ENCODE measurements at places on chromosomes 4 and X. TPM values are rescaled to one million over a fixed set of nuclear protein-coding genes. Genes with fewer than 3 reads are reported as not detected.

Gene DSPP
- not detected for total RNA-seq

DNA sequence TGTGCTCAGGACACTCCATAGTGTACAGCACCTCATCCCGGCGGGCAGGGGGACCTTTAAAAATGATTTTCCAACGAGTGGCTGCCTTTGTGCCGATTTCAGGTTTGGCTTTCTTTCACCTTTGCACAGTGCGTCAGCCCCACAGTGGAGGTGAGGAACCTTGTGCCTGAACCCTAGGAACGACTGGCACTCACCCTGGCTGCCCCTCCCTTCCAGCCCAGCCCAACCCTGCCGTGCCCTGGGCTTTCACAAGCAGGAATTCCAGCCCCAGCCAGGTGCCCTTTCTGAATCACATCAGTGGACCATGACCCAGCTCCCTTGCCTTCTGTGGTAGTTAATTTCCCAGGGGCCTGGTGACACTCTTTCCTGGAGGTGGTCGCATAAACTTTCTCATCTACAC, 1.3 kb downstream of the TMEM164 start:
- no peak for ATAC-seq

DNA sequence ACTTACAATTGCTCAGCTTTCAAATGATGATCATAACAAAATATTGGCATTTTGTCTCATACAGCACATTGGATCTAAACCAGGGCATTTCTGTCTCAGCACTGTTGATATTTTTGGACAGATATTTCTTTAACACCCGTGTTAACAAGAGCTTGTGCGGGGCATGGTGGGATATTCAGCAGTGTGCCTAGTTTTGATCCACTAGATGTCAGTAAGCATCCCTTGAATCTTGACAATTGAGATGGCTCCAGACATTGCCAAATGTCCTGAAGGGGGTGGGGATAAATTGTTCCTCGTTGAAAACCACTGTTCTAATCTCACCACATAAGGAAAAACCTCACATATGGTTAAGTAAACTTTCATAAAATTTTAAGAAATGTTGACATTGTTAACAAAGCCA, 806.3 kb downstream of the STIM2 start:
- ATAC-seq = no peak

DNA sequence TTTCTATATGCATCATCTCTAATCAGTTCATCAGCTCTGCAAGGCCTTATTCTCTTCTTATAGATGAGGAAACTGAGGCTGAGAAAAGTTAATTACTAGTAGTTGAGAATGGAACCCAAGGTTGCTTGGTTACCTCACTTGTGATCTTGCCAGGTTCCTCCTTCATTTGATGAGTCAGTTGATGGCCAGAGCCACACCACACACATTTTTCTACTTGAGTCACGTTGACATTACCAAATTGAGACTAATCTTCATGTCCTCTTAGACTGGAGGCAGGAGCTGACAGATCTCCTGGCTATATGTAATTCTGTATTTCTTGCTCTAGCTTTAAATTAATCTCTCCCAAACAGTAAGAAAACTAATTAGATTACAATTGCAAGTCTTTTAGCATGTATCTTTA, 428.4 kb downstream of the AFF2 start:
- no peak for ATAC-seq

DNA sequence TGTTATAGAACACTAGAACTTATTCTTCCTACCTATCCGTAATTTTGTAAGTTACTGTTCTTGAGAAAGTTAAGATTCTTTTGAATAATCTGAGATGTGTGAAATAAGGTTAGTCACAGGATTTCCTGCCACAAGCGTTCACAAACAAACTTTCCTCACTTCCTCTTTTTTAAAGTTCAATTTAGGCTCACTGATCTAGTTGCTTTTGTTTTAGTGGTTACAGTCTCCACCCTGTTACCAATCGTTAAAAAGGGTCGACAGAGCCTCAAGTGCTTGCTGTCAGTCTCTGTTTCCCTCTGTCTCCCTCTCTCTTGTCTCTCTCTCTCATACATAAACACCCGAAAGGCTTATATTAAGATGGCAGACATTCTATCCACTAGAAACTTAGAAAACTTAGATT, 35.9 kb upstream of the STK26 start:
- no peak for ATAC-seq

GRCh38 chr4:23873717-23874535, 15.9 kb downstream of the PPARGC1A start:
- no peak for ATAC-seq

Gene RNF212
- total RNA-seq = 3.2 TPM

Gene RAB9A
- total RNA-seq = 31.9 TPM

DNA sequence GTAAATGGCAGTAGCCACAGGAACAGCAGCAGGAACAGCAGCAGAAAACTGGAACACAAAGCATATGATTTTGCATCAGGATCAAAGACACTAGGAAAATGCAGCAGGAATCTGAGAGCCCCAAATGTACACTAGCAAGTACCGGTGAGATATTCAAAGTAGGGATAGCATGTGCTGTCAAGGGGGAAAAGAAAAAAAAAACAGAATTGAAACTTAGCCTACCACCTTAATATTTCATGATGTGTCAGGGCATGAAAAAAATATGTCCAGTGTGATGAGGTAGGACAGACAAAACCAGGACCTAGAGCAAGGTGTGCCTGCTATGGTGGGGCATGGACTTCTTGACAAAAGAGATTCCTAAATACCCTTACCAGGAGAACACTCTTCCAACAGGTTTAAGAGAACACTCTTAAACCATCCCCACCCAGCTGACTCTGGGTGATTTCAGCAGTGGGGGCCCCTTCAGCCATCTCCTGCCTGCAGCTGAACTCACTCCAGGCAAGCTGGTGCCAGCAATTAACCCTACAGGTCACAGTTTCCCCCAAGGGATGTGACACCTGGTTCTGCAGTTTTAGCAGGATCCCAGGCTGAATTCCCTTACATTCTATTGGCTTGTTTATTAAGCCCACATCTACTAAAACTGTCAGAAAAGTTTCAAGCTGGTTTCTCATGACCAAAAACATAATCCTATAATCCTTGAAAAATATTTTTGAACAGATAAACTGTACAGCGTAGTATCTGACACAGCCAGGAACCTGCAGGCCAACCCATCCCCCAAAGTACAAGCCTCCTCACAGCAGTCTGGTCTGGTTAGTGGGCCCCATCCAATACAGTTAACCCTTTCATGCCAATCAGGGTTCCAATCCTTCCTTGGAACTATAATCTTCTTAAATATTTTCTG, 62.9 kb upstream of the FMR1 start:
- ATAC-seq = no peak

GRCh38 chr4:21046141-21046540, 345.9 kb downstream of the PACRGL start:
- ATAC-seq = no peak

DNA sequence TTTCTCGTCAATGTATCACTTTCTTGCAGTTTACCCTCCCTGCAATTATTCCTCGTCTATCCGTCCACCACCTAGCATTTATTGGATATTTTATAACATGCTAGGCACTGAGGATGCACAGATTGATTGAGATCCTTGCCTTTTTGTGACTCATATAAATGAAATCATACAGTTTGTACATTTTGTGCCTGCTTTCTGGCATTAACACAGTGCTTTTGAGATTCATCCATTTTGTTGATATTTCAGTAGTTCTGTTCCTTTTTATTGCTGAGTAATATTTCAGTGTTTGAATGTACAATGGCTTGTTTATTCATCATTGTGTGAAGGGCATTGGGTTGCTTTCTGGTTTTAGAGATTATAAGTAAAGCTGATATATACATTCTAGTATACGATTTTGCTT, 841 bp downstream of the TBC1D19 start:
- ATAC-seq = no peak

- no peak for ATAC-seq
Observed at GRCh38 chr4:103150677-103151076, 47.5 kb downstream of the CENPE start.

Gene TMEM271
- 0.35 TPM for total RNA-seq

Gene FATE1
- not detected for total RNA-seq

Gene ESX1
- not detected for total RNA-seq

DNA sequence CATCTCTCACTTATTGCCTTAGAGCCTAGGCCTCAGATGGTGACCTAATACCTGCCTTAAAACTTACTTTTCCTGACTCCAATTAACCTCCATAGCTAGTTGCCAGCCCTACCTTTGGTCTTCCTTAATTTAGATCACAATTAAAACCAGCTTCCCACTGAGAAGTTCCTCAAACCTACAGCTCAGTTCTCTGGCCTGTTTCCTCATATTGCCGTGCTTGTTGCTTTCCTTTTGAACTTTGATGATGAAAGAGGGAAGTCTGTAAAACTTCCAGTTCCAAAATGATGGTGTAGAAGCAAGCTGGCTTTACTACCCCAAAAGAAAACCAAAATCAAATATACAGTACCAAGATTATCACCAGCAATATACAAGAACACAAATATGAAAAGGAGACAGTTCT, 28.9 kb upstream of the CAMK2D start:
- no peak for ATAC-seq

- ATAC-seq = no peak
Observed at GRCh38 chr4:155079871-155080270, 128.6 kb upstream of the NPY2R start.

Gene PDCL2
- total RNA-seq = not detected

Gene H2BW2
- not detected for total RNA-seq

DNA sequence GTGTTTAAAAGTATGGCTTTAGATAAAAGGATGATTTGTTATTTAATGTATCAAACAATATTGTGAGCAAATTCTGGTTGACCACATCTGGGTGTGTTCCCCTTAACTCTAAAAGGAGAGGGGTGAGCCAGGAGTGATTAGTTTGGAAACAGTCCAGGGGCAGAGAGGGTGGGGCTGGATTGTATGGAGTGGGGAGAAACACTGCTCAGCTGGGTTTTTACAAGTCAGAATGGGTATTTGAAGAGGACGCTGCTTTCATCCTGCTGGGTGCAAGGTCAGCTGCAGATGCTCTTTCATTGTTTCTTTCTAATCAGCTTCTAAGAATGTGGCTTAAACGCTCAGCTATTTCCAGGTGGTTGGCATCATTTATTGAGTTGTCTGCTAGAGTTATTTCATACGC, 82.8 kb upstream of the LIMCH1 start:
- no peak for ATAC-seq

GRCh38 chrX:27444093-27444908, 18.8 kb downstream of the PPP4R3C start:
- no peak for ATAC-seq

Gene SMC1A
- total RNA-seq = 32.2 TPM

Gene PPM1K
- total RNA-seq = 48.5 TPM

GRCh38 chrX:125782184-125782583, 383.9 kb downstream of the DCAF12L2 start:
- no peak for ATAC-seq

- no peak for ATAC-seq
Observed at GRCh38 chrX:118528071-118528737, 32.6 kb downstream of the DOCK11 start.

Gene MEPE
- total RNA-seq = not detected

DNA sequence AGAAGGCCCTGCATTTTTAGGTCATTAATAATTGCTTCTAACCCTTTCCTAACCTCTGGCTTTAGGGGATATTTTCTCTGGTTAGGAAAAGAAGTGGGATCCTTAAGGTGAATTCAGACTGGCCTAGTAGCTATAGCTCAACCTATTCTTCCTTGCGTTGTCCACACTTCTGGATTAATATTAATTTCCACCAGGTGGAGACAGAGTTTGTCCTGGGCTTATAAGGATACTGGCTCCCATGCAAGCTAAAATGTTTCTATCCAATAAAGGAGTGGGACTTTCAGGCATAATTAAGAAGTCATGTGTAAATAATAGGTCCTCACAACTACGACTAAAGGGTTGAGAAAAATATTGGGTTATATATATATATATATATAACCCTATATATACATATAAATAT, 860.0 kb upstream of the POU3F4 start:
- no peak for ATAC-seq

GRCh38 chrX:85018471-85018870, 14.8 kb downstream of the APOOL start:
- ATAC-seq = no peak

DNA sequence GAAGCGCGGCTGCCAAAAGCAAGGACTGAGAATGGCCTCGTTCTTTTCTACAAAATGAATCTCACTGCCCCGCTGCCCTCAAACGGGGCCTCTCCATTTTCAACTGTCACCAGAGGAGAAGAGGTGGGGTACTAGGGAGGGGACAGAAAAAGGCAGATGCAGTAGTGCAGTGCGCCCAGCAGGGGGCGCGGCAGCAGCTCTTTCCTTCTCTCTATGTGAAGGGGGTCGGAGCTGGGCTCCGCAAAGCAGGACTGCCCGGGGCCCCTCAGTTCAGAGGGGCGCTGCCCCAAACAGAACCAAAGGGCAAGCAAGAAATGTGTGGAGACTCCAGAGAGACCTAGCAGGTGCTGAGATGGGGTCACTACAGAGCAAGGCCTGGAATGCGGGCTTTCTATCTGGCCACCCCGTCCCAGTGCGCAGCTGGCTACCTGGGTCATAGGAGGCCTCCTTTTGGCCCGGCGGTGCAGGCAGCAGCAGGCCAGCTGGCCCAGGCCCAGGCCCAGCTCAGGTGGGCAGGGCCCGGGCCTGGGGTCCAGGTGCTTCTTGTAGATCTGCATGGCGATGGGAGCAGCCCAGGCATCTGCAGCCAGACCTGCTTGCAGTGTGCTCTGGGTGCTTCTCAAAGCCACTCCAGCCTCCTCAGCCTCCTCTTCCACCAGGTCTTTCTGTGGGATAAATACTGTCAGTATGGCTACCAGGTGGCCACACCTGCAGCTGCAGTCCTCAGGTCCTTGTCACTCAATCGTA, 5.9 kb downstream of the IRAK1 start:
- ATAC-seq = peak; percentile 51

Gene RNF128
- total RNA-seq = not detected

GRCh38 chr4:164381859-164382258, 372.1 kb upstream of the SMIM31 start:
- ATAC-seq = no peak

DNA sequence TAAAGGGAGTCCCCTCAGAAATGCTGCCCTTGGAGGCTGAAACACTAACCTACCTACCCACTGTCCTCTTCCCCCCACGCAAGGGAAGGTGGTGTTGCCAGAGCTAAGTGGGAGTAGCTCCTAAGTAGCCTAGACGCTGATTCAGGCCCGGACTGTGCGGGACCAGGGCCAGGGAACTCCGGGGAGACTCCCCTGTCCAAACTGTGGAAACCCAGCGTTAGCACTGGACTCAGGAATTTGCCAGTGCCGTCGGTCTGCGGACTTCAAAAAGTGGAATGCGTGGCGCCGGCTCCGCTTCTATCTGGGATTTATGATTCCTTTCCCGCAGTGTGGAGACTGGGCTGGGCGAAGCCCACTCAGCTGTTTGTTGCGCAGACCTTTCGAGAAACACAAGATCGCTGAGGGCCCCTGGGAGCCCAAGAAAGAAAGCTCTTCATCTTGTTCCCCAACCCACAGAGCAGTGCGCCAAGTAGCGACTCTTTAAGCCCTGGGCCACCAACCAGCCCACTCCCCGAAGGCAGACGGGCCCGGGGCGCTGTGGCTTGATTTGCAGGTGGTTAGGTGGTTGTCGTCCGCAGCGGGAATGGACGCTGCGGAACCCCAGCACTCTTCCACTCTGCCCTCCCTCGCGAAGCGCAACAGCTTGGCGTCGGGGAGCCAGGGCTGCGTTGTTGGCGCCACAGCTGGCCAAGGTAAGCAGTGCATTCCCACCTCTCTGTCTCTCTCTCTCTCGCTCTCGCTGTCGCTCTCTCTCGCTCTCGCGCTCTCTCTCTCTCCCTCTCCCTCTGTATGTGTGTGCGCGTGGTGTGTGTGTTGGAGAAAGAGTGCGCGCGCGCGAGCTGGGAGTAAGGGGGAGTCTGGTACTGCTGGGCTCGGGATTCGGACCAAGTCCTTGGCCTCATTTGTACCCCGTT, 2.0 kb downstream of the TMEM255A start:
- ATAC-seq = peak; percentile 57

Measured in gastroesophageal sphincter (tissue), 4 donors.